ENCODE measurements at places on chromosomes 1 and 21. TPM values are rescaled to one million over a fixed set of nuclear protein-coding genes. Genes with fewer than 3 reads are reported as not detected.

Gene FAM110D
- total RNA-seq: 2.1 TPM

Gene C1orf167
- not detected for total RNA-seq

Gene CNR2
- total RNA-seq: not detected

Gene PCP4
- not detected for total RNA-seq

Gene MFAP2
- 16.3 TPM for total RNA-seq

Gene DAB1
- total RNA-seq: not detected

Gene CLDN8
- not detected for total RNA-seq

Gene SLC2A5
- not detected for total RNA-seq

Gene SLC5A9
- not detected for total RNA-seq

Gene PM20D1
- not detected for total RNA-seq

Gene OLFML2B
- total RNA-seq: 0.32 TPM

Gene LCE1B
- not detected for total RNA-seq

Gene OR2AK2
- not detected for total RNA-seq

Gene CFHR1
- not detected for total RNA-seq

Gene DNASE2B
- total RNA-seq: not detected

Gene TAS1R1
- not detected for total RNA-seq

Gene TRNAU1AP
- 27.2 TPM for total RNA-seq

Gene MTARC2
- 5.8 TPM for total RNA-seq

Gene DCDC2B
- total RNA-seq: not detected

Gene CFHR2
- not detected for total RNA-seq

Gene AK2
- 170 TPM for total RNA-seq

Gene TRIM62
- total RNA-seq: 1.9 TPM

Gene TMPRSS15
- total RNA-seq: not detected

Gene APOBEC4
- not detected for total RNA-seq

Gene KLF17
- total RNA-seq: not detected
